ENCODE measurements at places on chromosomes 12 and 14.

DNA sequence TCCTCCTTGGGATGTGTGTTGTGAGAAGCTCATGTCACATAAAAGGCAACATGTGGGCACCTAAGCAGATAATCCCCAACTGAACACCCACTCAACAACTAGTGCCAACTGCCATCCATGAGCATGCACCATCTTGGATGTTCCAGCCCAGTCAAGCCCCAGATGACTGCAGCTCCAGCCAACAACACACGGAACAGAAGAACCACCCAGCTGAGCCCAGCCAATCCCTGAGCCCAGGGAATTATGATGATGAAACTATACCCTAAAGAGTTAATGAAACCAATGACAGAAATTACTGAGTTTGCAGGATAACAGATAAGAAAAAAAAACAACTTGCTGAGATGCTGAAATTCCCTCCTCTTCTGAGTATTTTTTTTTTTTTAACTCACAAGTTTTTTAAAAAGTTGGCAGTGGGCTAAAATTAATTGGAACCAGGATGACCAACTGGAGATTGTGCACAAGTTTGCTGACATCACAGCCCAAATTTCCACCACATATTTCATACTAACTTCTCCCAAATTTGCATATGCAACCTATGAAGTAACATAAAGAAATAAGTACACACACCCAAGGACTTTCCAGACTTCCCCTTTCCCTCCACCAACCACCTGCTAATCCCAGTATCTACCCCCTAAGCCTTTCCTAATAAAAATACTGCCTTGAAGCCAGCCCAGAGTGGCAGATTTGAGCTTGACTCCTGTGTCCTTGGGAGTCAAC, 124.5 kb downstream of the KSR2 start:
- DNase-seq, result no peak

DNA sequence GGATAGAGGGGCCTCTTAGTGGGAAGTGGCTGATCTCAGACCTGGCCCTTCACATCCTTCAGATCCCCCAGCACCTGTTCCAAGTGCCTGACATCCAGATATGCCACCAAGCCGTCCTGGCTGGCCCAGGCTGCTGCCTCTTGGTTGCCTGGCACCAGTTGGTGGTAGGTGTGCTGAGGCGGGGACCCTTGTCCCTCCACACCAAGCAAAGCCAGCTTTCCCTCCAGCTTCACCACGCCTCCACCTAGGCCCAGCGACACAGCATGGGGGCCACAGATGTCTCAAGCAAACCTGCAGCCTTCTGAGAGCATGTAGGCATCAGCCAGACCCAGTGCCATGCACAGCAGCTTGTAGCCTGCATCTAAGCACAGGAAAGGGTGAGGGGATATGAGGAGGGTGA, 3.5 kb upstream of the CD63 start:
- DNase-seq, result no peak

DNA sequence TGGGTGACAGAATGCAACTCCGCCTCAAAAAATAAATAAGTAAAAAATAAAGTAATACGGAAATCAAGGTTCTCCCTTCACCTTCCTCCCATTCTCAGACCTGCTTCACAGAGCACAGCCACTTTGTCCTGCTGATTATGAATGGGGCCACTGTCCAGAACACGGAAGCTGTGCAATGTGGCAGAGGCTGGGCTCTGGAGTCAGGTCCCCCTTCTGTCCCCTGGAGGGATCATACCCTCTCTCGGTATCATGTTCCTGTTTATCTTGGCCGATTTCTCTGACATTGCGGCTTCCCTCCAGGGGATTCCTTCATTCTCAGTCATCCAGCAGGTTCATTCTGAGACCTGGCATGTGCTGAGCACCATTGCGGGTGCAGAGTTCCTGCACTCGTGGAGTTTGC, 11.3 kb downstream of the PPP2R5C start:
- DNase-seq, result no peak

DNA sequence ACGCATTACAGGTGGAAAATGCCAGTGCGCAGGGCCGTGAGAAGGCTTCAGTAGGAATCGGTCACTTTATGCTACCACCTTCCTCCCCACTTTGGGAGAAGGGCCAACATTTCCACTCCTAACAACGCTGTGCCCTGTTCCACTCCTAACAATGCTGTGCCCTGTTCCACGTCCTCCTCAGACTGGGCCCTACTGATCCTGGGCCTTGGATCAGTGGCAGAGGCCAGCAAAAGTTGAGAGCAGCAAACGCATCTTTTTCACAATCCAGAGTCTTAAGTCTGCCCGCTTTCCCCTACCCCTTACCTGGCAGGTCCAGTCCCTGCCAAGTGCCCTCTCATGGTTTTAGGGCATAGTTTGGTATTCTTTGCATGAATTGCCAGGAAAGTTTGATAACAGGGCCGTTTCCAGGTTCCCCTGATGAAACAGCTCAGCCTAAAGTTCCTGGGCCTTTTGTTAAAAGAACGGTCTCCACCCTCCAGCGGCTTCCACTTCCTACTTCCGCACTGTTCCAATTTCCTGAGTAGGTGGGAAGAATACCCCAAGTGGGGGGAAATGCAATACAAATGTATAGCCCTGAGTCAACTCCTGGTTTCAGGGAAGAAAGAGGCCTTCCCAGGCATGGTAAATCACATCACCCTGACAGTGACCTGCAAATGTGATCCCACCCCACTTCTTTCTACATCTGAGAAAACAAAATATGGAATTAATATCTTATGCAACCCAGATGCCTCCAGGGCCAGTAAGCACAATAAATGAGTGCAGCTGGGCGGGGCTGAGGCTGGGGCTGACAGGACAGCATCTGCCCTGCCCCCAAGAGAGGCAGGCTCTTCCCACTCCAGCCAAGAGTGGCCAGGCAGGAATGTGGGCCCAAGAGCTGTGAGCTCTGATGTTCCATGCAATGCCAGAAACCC, 15.0 kb downstream of the KCTD10 start:
- no peak for DNase-seq

- no peak for DNase-seq
Measured at GRCh38 chr14:52442602-52443001, 109.7 kb downstream of the TXNDC16 start.

Measured in activated CD4-positive, alpha-beta T cell treated with anti-CD3 and anti-CD28 coated beads for 36 hours (primary cell).